Tibial artery (tissue), 4 donors: ENCODE measurements at places on chromosomes 4 and X.

- DNase-seq = no peak
Observed at GRCh38 chr4:48954314-48954713, 31.8 kb upstream of the CWH43 start.

GRCh38 chrX:4964112-4964511 lies 1250.7 kb upstream of the PRKX start:
- DNase-seq = no peak

DNA sequence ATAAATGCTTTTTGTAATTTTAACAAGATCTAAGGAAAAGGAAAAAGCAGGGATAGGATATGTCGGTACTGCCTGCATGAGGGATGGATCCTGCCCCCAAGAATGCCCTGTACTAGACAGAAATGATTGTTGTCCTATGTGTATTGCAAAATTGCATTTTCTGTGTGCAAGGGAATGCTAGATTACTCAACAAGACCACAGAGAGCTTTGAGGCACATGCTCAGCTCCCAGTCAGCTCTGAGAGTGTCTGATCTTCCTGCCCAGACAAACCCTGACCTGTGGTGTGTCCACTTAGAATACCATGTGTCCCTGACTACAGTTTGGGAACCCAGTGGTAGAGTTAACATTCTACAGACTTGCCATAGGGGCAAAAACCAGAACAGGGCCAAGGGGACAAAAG lies 129.2 kb upstream of the PAK3 start:
- no peak for DNase-seq

DNA sequence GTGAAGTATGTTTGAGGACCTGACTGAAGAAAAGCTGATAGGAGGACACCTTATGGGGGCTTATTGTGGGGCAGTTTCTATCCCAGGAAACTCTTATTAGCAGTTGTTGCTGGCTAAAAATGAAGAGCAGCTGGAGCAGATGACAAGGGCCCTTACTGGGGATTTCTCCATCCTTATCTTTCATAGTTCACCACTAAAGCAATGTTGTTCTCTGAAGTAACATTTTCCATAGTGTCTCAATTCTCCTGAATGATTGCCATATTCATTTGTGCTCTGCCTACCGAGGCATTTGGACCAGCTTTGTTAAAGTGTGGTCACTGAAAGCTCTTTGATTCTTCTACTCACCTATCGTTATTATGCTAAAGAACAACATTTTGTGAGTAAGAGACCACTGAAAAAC lies 7.7 kb downstream of the ENOX2 start:
- no peak for DNase-seq

- DNase-seq = no peak
Observed at GRCh38 chr4:82247629-82248028, 126.2 kb downstream of the HNRNPD start.

DNA sequence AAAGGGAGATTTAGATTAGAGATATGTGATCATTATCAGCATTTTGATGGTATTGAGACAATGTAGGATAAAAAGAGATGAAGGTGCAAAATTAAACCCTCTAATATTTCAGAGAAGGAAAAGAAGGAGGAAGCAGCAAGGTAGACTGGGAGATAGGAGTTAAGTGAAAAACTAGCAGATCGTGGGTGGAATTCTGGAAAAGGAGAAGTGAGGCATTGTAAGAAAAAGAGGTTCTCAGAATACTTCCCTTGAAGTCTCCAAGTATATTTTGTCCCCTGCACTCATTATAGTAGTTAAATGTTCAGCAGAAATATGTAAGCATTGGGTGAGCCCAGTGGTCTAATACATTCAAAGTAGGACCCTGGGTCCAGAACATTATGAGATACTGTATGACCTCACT lies 30.3 kb downstream of the COPS4 start:
- DNase-seq = no peak

GRCh38 chr4:185344743-185345538 lies 50.8 kb downstream of the LRP2BP start:
- no peak for DNase-seq

GRCh38 chrX:40207626-40208025 lies 109.9 kb upstream of the BCOR start:
- DNase-seq = no peak

- no peak for DNase-seq
Observed at GRCh38 chr4:39655211-39655610, 16.5 kb upstream of the SMIM14 start.

DNA sequence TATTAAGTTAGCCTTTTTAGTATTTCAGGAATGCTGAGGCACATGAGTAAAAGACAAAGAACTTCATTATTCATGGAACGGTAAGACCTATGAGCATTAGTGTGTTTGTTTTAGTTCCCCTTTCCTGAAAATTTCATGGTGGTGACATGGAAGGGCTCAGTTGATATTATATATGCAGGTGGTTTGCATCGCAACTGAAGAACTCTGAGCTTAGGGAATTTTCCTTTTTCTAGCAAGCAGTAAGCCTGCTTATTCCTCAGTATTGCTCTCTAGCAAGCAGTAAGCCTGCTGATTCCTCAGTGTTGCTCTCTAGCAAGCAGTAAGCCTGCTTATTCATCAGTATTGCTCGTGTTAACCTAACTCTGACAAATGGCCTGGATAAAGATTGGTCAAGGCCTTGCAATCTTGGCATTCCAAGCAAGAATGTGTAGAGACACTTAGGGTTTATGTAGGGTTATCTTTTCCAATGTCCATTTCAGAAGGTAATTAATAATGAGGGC lies 37.7 kb upstream of the MAGEB18 start:
- DNase-seq = no peak

DNA sequence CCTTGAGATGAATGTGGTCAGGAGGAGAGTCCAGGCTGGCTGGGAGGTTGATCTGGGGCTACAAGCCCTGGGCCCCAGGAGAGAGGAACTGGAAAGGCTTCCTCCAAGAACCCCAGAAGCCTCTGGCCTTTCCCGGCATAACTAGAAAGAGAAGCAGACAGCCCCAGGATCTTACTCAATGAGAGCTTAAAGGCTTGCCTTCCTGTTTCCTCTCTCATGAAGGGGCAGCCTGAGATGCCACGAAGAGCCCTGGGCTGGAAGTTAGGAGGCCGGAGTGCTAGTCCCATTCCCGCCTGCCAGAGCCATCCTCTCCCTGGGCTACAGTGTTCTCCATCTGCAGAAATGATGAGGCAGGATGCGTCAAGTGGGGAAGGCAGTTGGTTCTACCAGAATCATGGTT lies 20.1 kb upstream of the XPNPEP2 start:
- DNase-seq = no peak

DNA sequence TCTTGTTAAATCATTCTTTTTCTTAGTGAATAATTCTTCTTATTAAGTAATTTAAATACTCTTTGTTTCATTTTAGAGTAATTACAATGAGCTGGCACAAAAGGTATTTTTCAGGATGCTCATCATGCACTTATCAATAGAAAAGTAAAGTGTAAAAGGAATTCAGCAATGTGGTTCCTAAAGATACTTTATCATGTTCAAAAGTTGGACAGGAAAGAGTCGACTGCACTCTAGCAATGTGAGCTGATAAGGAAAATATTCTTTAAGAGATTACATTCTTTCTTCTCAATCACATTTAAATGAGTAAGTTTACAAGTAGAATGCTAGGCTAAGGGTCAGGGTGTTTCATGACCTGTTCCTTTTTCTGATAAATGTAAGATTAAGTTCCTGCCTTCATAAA lies 609.5 kb upstream of the FAM241A start:
- DNase-seq = no peak

- DNase-seq = no peak
Observed at GRCh38 chr4:7132730-7133582, 59.4 kb upstream of the SORCS2 start.

- no peak for DNase-seq
Observed at GRCh38 chr4:89267392-89267791, 40.2 kb downstream of the GPRIN3 start.

DNA sequence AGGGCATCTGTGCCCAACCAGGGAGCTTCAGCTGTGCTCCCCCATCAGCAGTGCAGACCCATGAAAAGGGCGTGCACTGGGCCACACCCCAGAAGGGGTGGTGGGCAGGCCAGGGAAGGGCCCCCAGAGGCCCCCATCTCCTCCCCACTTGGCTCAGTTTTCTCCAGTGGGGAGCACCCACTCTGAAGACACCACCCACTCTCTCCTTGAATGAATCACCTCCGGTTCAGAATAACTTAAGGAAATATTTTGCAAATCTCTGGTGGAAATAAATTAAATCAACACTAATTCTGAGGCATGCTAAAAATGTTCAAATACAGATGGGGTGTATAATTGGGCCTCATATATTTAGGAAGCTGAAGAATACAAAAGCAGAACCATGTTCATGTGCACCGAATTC lies 41.3 kb upstream of the PPP2R2C start:
- no peak for DNase-seq

DNA sequence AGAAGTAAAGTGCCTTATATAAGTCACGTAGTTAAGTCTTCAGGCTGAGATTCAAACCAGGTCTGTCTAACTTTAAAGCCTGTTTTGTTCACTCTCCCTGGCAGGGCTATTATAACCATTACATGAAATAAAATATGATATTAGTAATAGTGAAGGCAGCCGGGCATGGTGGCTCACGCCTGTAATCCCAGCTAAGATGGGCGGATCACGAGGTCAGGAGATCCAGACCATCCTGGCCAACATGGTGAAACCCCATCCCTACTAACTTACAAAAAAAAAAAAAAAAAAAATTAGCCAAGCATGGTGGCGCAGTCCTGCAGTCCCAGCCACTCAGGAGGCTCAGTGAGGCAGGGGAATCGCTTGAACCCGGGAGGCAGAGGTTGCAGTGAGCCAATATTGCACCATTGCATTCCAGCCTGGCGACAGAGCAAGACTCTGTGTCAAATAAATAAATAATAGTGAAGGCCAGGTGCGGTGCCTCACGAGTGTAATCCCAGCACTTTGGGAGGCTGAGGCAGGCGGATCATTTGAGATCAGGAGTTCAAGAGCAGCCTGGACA lies 22.1 kb upstream of the SOWAHD start:
- no peak for DNase-seq

- no peak for DNase-seq
Observed at GRCh38 chrX:66654411-66654810, 15.5 kb upstream of the EDA2R start.

DNA sequence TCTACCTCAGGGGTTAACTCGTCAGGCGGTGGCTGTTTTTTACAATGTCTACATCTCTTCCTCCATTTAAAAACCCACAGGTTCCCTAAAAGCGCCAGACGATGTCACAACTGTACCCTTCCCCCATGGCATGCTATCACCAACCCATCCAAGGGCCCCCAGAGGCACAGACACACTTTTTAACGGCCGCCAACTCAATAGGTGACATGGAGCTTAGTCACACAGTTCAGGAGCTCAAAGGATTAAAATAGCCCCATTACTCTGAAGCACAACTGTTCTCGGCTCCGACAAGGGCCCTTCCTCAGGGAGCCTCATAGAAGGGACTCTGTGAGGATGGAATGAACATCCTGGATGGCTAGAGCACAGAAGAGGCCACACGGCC lies 12.4 kb downstream of the SH3KBP1 start:
- DNase-seq = no peak

- no peak for DNase-seq
Observed at GRCh38 chr4:126071346-126072333, 756.9 kb downstream of the FAT4 start.

DNA sequence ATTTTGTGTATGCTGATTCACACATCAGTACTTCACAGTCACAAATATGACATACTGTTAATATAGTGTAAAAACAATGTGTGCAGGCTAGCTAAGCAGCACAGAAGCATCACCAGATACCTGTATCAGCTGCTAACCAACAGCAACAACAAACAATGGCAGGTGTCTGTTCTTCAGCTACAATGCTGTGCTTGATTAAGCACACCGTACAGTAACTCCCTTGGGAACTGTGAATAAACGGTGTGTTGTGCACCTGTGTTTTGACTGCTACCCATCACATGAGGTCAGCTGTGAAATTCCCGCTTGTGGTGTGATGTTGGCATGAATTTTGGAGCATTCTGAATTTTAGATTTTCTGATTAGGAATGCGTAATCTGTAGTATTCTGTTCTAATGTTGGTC lies 379.7 kb upstream of the FAT1 start:
- DNase-seq = no peak

GRCh38 chr4:73376251-73376650 lies 27.8 kb upstream of the ALB start:
- no peak for DNase-seq

GRCh38 chr4:53786632-53787031 lies 195.3 kb upstream of the LNX1 start:
- DNase-seq = no peak

- no peak for DNase-seq
Observed at GRCh38 chr4:158521484-158522088, at the start of gene RXFP1. Gene RXFP1 (plus strand): TSS chr4:158521882. CDS start chr4:158521977, 95 bp downstream.

- no peak for DNase-seq
Observed at GRCh38 chrX:153672531-153673427, 834 bp downstream of the PNCK start.

GRCh38 chr4:6416518-6417286 lies 55.7 kb downstream of the PPP2R2C start:
- no peak for DNase-seq

DNA sequence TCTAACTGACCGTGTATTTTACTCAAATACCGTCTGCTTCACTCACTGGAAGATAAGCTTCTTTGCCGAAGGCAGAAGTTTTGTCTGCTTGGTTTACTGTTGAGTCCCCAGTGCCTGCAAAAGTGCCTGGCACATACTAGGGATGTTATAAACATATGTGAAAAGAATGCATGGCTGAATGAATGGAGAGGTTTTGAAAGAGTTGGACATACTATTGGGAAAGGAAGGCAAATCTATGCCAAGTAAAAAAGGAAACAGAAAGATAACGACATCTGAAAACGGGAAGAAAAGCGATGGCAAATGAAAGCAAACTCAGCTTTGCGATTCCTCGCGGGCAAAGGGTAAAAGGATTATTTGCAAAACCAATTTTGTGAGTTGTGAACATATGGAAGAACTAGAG lies 21.7 kb downstream of the ADGRG2 start:
- no peak for DNase-seq

DNA sequence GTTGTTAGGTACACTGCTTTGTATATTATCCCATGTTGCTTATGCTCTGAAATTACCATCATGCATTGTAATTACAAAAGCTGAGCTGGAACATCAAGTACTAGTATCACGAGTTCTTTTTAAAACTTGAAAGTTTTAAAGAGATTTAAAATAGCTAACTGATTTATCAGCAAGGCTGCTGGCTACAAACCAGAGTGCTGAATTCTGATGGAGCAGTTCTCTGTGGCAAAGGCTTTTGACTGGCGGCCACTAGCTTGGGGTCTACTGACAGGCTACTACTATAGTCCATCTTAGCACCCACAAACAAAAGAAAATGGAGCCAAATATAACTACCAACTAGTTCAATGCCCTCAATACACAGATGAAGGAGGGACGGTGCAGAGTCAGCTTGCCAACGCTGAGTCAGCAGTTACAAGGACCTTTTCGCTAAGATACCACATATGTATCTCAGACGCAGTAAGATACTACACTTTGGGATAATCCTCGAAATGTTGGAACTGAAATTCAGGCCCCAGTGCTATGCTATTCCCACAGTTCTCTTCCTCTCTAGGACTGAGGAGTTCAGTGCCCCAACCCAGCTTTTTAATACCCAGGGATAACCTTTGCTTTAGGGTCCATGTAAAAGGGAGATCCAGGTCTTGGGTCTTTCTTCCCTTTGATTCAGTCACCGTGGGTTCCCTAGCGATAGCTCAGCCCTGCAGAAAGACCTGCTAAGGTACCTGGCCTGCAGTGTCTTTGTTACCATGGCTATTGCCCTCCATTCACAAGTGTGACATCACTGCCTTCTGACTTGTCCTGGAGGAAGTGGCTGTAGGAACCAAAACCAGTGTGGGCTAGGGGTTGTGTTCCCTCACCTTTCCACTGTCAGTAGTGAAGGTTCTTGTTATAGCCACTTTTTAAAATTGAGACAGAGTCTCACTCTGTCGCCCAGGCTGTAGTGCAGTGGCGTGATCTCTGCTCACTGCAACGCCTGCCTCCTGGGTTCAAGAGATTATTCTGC lies 22.8 kb downstream of the MFAP3L start:
- no peak for DNase-seq
